Stimulated activated CD4-positive, alpha-beta T cell treated with anti-CD3 and anti-CD28 coated beads, Interleukin-4, amount 100 ng/mL, for 48 hours (primary cell): ENCODE measurements at places on chromosomes 7 and 10.

GRCh38 chr7:52273685-52274610 is 761.5 kb upstream of the POM121L12 start:
- no peak for DNase-seq

DNA sequence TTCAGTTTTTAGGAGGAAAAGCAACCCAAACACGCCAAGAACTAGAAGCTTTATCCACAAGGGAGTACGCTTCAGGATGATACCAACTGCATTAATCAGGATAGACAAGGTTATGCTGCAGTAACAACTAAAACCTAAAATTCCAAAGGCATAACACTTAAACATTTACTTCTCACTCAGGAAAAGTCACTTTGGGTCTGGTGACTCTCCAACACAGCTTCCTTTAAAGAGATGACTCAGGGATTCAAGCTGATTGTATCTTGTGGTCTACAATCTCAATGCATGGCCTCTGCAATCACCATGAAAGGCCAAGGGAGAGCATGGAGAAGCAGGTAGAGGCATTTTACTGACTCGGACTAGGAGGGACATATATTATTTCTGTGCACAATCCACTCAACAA is 315.8 kb downstream of the KCNMA1 start:
- DNase-seq, result no peak

- no peak for DNase-seq
These were observed 79.5 kb upstream of the INSYN2A start for GRCh38 chr10:127275793-127276450.

DNA sequence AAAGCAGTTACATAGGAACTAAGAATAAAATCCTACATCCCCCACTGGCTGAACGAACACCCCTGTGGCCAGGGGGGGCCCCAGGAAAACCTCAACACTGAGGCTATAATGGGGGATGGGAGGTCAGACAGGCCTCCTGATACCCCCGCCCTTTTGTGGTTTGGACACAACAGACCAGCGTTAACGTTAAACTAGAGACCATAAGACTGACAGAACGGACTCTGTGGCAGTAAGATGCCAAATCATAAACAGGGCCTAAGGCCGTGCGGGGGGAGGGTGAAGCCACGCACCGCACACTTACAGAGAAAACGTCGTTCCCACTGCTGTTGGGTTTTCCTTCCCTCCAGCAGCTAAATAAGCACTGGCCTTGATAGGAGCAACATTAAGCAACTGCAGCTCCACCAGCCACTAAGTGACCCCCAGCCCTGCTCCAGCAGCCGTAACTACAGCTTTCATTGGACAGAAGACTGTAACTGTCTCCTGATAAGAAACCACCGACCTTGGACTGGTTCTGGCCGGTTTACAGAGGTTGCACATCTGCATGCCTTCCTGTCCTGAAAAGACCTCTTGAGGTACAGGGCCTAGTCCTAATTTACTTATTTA is 3.4 kb upstream of the PPP2R2D start:
- DNase-seq, result no peak

- DNase-seq, result no peak
These were observed 410.5 kb downstream of the PAXIP1 start for GRCh38 chr7:154592388-154592787.

- DNase-seq, result peak; percentile 89
These were observed 98.4 kb upstream of the PODXL start for GRCh38 chr7:131654668-131655326.

- no peak for DNase-seq
These were observed 205.9 kb upstream of the PPP2R2D start for GRCh38 chr10:131694781-131695495.

GRCh38 chr10:12191715-12192114 is 4.0 kb downstream of the NUDT5 start:
- no peak for DNase-seq

DNA sequence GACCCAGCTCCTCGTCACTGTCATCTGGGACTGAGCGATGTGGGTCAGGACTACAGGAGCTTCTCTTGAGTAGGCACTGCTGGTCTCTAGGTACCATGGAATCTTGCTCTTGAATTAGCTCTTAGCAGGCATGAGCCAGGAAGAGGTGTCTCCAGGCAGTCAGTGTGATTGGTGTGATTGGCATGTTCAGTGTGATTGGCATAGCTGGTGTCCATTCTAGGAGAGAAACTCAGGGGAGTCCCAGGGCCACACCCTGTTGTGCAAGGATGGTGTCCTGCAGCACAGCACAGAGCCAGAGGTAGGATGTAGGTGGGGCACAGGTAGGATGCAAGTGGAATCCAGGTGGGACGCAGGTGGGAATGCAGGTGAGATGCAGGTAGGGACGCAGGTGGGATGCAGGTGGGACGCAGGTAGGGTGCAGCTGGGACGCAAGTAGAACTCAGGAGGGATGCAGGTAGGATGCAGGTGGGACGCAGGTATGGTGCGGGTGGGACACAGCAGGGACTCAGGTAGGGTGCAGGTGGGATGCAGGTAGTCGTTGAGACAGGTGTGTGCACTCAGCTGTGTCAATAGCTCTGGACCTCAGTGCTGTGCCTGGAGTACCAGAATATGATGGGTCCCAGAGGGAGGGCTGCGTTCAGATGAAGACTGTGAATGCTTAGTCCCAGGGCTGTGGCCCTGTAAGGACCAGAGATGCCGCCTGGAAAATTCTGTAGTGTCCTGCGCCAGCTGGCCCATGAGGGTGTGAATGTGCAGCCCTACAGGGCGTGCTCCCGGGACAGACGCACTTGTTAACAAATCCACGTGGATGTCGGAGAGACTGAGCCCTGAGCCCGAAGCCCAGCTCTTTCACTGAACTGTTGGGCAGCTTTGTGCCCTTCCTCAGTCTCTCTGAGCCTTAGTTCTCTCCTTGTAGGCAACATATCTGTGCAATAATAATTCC is 248.2 kb upstream of the PITRM1 start:
- DNase-seq, result no peak

- no peak for DNase-seq
These were observed 259.1 kb downstream of the PTPRN2 start for GRCh38 chr7:158328376-158329013.

DNA sequence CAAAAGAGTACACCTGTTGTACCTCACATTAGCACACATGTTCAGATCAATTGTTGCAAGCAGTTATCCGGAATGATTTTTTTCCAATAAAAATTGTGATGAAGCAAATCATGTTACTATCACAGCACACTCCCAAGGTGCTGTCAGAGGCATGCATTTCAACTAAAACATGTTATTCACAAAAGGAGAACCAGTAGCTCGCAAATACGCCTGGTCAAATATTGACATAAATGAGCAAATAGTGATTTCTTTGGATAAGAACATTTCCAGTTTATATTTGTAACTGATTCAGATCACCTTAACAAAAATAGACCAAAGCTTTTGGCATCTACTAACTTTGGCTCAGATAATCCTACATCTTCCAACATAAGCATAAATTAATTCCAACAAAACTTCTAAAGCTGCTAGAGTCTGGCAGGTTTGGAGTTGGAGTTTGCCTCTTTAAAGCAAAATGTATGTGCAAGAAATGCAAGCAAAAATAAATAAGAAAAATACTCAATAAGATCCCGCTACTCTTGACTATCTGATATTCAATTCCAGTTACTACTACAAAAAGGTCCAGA is 208.0 kb downstream of the SFMBT2 start:
- no peak for DNase-seq
